Peyer's patch (tissue), 4 donors: ENCODE measurements at places on chromosomes 2 and 18. TPM values are rescaled to one million over a fixed set of nuclear protein-coding genes. Genes with fewer than 3 reads are reported as not detected.

DNA sequence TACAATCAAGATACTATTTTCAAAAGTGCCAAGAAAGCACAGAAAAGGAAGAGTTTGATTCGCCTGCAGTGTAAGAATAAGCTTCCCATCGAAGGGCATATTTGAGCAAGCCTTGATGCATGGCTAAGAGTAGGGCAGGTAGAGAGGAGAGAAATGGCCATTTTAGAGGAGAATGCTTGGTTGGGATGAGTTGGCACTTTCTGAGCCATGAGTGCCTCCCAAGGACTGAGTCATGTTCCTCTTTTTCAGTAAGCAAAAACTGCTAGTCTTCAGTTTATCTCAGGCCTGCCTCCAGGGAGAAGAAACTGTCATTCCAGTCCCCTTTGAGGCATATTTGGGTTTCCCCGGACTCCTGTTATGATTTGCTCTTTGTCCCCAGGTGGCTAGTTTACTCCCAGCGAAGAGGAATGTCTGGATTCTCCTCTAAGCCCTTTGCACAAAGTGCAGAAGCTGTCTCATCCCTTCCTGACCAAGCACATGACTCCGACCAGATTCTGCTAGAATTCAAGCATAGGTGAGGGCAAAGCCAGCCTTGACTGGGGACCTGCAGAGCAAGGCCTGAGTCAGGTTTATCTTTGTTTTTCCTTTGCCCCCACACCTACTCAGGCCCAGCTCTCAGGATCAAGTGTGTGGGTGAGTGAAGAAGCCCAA is 115.2 kb downstream of the TTC32 start:
- H3K36me3 ChIP-seq, result no peaks in the 10 kb centered on the region
- H3K27ac ChIP-seq, result no peak overlapping the region
- DNase-seq, result no peak
- H3K4me3 ChIP-seq, result no peak overlapping the region

- H3K27ac ChIP-seq, result no peak overlapping the region
- no peaks in the 10 kb centered on the region for H3K36me3 ChIP-seq
- H3K4me3 ChIP-seq, result no peak overlapping the region
- H3K4me1 ChIP-seq, result no peaks in the 10 kb centered on the region
These were observed 187.5 kb downstream of the TWIST2 start for GRCh38 chr2:239035361-239035814.

DNA sequence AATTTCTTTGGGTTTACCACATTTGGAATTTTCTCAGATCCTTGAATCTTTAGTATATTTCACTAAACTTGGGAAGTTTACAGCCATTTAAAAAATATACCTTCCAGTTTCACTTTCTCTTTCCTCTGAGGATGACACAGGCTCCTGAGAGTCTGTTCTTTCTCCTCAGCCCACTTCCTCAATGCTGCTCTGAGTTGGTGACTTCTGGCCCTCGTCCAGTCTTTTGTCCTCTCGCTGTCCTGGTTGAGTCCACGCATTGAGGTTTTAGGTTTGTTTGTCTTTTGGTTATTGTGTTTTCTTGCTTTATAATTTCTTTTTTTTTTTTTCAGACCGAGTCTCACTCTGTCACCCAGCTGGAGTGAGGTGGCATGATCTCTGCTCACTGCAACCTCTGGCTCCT is 40.7 kb upstream of the GALR1 start:
- peak overlapping the region; percentile 9 for H3K4me3 ChIP-seq
- peak; percentile 74 for DNase-seq
- H3K27ac ChIP-seq, result peak overlapping the region; percentile 67
- H3K36me3 ChIP-seq, result no peaks in the 10 kb centered on the region
- no peaks in the 10 kb centered on the region for H3K4me1 ChIP-seq
- no peaks in the 10 kb centered on the region for H3K27me3 ChIP-seq

Gene ANKRD30BL
- not detected for total RNA-seq

Gene FTCDNL1
- not detected for total RNA-seq

DNA sequence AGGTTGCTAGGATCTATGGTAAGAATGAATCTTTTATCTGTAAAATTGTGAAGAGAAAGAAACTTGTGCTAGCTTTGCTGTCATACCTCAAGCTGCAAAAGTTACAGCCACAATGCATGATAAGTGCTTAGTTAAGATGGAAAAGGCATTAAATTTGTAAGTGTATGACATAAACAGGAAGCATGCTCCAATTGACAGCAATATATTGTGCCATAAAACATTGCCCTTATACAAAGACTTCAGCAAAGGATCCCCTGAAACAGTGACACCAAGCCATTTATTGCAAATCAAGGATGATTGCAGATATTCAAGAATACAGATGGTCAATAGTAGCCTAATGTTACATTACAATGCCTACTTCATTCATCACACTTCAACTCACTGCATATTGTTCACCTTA is 283.1 kb downstream of the CPS1 start:
- no peak overlapping the region for H3K27ac ChIP-seq
- H3K4me1 ChIP-seq, result no peaks in the 10 kb centered on the region

GRCh38 chr18:48862678-48863270 is 88.0 kb downstream of the SMAD7 start:
- no peak for DNase-seq
- H3K36me3 ChIP-seq, result no peaks in the 10 kb centered on the region

DNA sequence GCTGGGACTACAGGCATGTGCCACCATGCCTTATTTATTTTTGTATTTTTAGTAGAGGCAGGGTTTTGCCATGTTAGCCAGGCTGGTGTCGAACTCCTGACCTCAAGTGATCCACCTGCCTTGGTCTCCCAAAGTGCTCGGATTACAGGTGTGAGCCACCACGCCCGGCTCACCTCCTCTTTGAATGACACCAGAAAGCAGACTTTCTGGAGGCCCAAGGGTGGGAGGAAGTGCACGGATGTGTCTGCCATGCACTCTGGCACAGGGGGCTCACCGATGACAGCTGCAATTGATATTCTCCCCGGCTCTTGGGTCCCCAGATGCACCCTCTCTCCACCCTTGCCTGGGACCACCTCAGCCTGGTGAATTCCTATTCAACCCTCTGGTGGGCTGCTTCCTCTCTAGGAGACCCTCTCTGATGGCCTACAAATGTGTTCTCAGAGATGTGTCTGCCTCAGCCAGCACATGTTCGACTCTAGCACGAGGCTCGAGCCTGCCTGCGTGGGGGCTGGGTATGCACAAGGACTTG is 87.3 kb downstream of the SEPTIN10 start:
- no peaks in the 10 kb centered on the region for H3K4me1 ChIP-seq
- peak; percentile 36 for DNase-seq
- H3K4me3 ChIP-seq, result no peak overlapping the region
- no peaks in the 10 kb centered on the region for H3K27me3 ChIP-seq
- no peak overlapping the region for H3K27ac ChIP-seq

Gene FSIP2
- total RNA-seq, result 1.7 TPM

GRCh38 chr2:71892423-71892730 is 255.3 kb downstream of the CYP26B1 start:
- no peak for DNase-seq
- no peaks in the 10 kb centered on the region for H3K27me3 ChIP-seq
- H3K4me3 ChIP-seq, result no peak overlapping the region
- no peaks in the 10 kb centered on the region for H3K36me3 ChIP-seq
- H3K27ac ChIP-seq, result no peak overlapping the region

DNA sequence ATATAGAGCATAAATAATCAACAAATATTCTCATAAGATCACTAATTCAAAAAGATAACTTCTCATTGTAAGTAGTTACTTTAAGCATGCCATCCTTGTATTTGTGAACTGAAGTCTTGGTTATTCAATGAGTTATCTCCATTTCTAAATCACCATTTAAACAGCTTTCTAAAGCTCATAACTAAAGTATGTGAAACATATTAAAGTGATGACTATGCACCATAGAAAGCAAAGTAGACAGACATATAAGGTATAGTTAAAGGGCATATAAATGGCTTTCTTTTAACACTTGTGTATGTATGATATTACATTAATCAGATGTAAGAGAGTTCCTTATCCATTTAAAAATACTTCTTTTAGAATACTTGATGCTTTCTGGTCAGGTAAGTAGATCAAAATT is 83.5 kb downstream of the IKZF2 start:
- no peaks in the 10 kb centered on the region for H3K27me3 ChIP-seq
- no peak overlapping the region for H3K4me3 ChIP-seq
- H3K27ac ChIP-seq, result no peak overlapping the region
- no peak for DNase-seq
- no peaks in the 10 kb centered on the region for H3K36me3 ChIP-seq

Gene PAX3
- total RNA-seq, result not detected

DNA sequence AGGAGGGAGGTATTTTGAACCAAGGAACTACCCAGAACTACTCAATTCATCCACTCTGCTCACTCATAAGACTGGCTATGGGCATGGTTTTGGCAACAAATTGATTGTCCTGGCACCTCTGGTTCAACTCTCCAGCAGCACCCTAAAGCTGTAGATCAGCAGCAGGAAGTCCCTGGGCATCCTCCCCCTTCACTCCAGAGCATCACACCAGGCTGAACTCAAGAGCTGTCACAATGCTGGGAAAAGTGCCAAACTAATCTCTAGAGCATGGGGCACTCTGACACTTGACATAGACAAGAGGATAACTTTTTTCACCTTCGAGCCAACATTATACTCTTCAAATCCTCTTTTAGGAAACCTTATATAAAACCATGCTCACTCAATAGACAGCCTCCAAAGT is 154.1 kb upstream of the RBBP8 start:
- no peaks in the 10 kb centered on the region for H3K4me1 ChIP-seq
- H3K36me3 ChIP-seq, result no peaks in the 10 kb centered on the region
- no peaks in the 10 kb centered on the region for H3K27me3 ChIP-seq

Gene CAPN14
- total RNA-seq, result not detected

Gene ZNF385B
- total RNA-seq, result not detected
